ENCODE measurements at places on chromosomes 12 and 14.

DNA sequence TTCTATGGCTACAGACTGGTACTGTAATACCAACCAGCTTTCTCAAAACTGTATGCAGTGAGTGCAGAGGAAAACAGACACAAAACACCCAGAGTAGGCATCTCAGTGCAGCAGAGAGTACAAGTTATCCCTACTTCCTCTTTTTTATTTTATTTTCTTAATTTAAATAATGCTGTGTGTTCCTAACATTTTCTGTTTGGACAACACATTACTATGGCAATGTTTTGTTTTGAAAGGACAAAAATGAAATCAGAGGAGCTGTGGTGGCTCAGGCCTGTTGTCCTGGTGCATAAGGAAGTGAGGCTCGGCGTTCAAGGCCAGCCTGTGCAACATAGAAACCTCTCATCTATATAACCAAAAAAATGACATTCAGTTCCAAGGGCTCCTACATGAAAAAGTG, 33.7 kb upstream of the SELPLG start:
- no peak for DNase-seq

- DNase-seq, result no peak
These were observed 9.0 kb upstream of the IQSEC3 start for GRCh38 chr12:57539-57938.

DNA sequence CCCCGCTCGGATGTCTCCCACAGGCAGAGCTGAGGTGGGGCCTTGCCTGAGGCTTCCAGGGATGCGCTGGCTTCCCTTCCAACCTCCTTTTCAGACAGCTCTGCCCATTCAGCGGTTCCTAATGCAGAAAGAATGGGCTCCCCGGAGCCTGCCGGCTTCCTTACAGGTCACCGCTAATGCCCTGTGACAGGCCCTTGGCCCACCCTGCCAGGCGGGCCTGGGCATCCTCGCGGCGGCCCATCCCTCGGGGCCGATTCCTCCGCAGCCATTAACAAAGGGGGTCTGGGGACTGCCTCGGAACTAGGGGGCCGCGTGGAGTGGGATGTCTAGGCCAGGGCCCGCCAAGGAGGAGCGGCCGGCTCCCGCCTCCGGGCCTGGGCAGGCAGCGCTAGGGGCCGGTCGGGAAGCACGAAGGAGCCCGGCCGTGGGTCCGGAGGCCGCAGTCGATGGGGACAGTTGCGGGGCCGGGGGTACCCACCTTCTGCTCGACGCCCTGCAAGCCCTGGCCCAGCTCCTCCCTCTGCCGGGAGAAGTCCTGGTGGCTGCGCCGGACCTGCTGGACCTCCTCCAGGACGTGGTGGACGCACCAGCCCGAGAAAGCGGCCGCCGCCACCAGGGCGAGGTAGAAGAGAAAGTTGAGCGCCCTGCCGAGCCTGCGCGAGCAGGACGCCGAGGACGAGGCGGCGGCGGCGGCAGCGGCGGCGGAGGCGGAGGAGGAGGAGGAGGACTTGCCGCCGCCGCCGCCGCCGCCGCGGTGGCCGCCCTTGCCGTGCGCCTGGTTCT, 738 bp downstream of the CKAP4 start:
- no peak for DNase-seq

GRCh38 chr14:100149851-100150611, 9.4 kb downstream of the DEGS2 start:
- DNase-seq, result no peak

- DNase-seq, result no peak
These were observed 156.1 kb downstream of the KICS2 start for GRCh38 chr12:64065881-64066451.

DNA sequence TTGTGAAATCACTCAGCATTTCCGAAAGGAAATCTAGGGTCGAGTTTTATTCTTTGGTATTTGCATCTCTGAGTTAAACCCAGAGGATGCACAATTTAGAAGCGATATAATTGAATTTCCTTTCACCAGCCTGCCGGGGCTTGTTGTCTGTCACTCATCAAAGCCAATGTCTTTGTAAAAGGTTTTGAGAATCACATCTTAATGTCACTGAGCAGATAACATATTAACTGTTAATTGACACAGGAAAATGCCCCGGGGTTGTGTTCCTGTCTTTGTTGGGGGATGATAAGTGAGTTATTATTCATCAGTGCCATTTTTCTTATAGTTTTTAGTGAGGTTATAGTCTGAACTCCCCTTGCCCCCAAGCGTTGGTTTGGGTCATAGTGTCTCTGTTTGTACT, 73.4 kb downstream of the DUSP6 start:
- DNase-seq, result no peak

DNA sequence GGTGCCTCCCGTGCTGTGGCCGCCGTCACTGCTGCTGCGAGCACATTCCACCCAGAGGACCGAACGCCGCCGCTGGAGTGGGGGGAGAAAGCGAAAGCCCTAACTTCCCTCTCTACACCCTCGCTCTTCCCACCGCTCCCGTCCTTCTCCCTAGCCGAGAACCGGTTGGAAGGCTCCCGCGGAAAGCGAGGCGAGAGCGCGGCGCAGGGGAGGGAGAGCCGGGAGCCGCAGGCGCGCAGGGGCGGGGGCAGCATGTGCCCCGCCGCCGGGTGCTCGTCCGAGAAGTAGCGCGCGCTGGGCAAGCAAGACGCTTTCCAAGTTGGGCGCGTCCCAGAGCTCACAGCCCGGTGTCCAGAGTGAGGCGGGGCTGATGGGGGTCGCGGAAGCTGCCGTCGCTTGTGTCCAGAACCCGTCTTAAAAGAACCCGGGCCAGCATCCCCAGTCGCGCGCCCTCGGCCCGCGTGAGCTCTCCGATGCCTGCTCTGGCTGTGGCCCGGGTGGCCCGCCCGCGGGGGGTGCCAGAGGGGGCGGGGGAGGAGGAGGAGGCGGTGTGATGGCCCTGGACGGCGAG, at the start of gene TRHDE:
TRHDE (plus strand) TSS at position 280 of the 571 bp plus-strand sequence; CDS start at position 554, 274 bp downstream.
- DNase-seq, result no peak

GRCh38 chr14:63180011-63180410, 24.2 kb upstream of the RHOJ start:
- no peak for DNase-seq

GRCh38 chr14:48751293-48751692, 834.9 kb downstream of the RPS29 start:
- no peak for DNase-seq

DNA sequence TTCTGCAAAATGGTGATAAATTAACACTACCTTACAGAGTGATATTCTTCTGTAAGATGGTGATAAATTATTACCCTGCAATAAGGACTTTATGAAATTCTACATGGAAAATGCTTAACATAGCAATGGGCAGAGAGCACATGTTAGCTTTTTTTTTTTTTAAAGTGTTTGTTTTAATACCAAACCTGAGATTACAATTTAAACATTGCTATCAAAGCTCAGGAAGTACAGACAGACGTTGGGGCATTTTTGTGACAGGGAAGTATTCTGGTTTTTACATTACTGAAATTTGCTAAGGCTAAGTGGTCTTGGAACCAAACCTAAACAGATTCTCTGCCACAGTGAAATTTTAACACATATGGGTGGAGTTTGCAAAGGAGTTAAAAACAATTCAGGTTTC, 133.1 kb downstream of the FGD4 start:
- no peak for DNase-seq

- DNase-seq, result no peak
These were observed 26.9 kb downstream of the MYRFL start for GRCh38 chr12:69851976-69852375.

DNA sequence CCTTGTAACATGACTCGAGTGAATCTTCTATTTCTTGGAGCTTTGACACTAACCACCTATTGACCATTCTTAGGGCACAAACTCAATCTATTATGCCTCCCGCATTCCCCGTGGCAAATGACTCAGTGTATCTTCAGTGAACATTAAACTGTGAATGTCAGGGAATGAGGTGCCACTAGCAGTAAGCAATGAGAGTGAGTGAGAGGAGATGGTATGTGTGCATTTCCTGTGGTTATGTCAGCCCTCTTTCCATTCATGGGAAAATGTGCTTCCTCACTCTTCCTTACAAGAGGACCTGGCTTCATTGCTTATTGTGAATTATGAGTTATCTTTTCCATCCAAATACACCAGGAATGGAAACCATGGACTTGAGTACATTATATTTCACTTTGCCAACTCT, 229.2 kb downstream of the EMP1 start:
- no peak for DNase-seq

- DNase-seq, result peak; percentile 71
These were observed at the start of gene PALS1 for GRCh38 chr14:67241411-67242167. Gene PALS1 (plus strand): TSS chr14:67241435. CDS start chr14:67279171, 37,736 bp downstream.

- no peak for DNase-seq
These were observed 4.0 kb downstream of the CHD4 start for GRCh38 chr12:6603095-6603567.

DNA sequence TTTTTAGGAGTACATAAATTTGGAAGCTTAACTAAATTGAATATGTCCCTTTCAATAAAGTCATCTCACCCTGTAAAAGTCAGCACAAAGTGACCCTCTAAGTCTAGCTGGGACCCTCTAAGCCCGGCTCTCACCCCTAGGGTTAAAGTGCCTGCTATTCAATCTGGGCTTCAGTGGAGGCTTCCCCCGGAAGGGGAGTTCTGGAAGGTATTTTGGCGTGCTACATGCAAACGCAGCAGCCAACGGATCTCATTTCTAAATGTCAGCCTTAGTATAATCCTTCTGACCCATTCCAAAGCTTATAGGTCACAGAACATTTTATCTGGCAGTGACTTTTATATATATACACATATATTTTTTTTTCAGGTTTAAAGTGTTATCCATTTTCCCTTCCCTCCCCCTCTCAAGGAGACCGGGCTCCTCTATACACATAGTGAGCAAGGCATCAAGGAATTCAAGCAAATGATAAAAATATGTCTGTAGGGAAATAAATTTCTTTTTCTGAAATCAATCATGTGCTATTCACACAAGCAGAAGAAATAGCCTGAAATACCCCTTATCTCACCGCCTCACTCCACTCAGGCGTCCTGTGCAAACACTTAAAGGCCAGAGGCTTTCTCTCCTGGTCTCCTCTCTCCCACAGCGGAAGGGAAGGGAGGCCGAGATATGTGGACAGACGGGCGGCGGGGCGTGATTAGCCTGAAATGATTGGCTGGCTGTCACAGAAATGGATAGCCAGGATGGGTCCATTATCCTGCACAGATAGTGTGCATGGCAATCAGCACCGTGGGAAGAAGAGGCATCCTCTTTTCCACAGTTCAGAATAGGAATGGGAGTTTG, 301.7 kb downstream of the GALC start:
- DNase-seq, result no peak

GRCh38 chr14:88040146-88040545, 35.2 kb downstream of the GPR65 start:
- no peak for DNase-seq

- DNase-seq, result no peak
These were observed 53.6 kb downstream of the SLC25A21 start for GRCh38 chr14:37118673-37119366.

- no peak for DNase-seq
These were observed 98.4 kb downstream of the PPP2R5C start for GRCh38 chr14:101859958-101860357.

DNA sequence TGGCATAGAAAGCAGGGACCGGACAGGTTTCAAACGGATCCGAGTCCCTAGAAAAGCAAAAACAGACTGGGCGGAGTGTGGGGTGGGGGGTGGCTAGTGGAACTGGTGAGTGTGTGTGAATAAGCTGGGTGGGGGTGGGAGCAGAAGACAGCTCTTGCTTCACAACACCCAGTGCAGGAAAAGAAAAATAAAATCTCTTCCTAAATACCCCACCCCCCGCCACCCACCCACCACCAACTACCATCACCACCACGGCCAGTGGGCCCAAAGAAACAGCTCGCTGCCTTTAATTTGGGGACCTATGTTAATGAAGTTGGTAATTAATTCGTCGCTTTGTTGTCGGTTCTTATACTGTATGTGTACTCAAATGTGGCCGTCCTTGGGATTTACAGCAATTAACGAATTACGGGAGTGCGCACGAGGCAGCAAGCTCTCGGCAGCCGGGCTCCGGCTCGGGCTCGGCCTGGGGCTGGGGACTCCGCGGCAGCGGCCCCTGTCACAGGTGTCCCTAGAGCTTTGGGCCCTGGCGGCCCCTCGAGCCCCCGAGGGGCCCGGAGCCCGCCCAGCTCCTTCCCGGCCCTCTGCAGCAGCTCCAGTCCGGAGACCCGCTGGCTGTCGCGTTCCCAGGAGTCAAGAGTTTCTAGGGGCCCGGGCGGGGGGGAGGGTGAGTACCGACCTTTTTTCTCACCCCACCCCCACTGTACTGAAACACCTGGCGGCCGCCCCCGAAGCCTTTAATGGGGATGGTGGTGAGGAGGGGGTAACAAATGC, 1.5 kb upstream of the OTX2 start:
- no peak for DNase-seq

- DNase-seq, result no peak
These were observed 44.4 kb upstream of the PRIMA1 start for GRCh38 chr14:93832665-93833064.

DNA sequence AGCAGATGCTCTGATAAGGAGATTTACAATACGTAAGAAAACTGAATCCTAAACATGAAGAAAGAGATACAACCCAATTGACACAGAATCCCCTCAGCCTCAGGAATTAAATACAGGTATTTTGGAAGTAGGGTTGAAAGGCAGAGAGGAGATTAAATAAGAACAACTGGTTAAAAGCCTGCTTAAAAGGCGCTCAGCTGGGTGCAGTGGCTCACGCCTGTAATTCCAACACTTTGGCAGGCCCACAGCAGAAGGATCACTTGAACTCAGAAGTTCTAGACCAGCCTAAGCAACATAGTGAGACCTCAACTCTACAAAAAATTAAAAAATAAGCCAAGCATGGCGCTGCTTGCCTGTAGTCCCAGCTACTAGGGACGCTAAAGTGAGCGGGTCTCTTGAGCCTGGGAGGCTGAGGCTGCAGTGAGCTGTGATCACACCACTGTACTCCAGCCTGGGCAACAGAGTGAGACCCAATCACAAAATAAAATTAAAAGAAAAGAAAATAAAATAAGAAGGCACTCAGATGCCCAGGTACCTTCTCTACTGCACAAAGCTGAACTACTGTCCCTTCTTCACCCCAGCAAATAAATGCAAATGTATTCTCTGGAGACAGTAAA, 32.9 kb downstream of the MED13L start:
- DNase-seq, result no peak

GRCh38 chr14:81382517-81383225, 17.5 kb downstream of the STON2 start:
- no peak for DNase-seq

- DNase-seq, result no peak
These were observed 192.4 kb downstream of the TMX1 start for GRCh38 chr14:51432302-51432948.

GRCh38 chr14:71481021-71481654, 451.1 kb upstream of the RGS6 start:
- no peak for DNase-seq

- DNase-seq, result no peak
These were observed 7.4 kb downstream of the TXNRD1 start for GRCh38 chr12:104222976-104223375.

DNA sequence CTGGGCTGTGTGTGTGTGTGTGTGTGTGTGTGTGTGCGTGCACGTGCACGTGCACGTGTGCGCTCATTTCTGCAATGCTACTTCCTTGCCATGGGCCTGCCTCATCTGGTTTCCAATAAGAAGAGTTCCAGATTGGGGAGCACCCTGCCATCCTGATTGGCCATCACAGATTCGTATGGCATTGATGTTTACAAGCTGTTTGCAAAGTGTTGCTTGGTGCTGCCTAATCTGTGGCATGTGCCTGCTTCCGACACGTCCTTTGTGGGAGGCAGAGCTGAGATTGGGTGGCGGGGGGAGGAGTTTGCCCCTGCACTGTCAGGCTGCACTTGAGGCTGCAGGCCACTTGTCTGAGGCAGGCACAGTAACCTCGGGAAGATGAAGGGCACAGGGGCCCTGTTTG, 39.2 kb downstream of the SAMD4A start:
- DNase-seq, result no peak
